NCI-H510A treated with DMSO at 0.1 percent for 48 hours (cell line): ENCODE measurements at places on chromosomes 3 and 15.

- peak; percentile 90 for DNase-seq
These were observed 56.6 kb upstream of the ZBTB38 start for GRCh38 chr3:141311496-141312353.

DNA sequence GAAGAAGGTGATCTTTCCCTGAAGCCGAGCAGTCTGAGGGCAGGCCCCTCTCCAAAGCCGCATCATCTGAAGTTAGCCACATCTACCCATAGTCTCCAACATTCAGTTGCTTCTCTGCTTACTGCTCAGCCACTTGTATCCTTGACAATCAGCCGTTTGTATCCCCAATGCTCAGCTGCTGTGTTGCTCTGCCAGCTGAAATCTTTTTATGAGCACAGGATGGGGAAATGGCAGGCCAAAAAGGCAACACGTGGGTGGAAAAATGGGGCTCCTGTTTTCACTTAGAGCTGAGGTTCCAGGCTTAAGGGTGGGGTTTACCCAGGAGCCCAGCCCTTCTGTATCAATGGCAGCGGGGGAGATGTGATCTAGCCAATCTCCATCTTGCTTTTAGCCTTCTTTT is 36.3 kb downstream of the METTL6 start:
- no peak for DNase-seq

DNA sequence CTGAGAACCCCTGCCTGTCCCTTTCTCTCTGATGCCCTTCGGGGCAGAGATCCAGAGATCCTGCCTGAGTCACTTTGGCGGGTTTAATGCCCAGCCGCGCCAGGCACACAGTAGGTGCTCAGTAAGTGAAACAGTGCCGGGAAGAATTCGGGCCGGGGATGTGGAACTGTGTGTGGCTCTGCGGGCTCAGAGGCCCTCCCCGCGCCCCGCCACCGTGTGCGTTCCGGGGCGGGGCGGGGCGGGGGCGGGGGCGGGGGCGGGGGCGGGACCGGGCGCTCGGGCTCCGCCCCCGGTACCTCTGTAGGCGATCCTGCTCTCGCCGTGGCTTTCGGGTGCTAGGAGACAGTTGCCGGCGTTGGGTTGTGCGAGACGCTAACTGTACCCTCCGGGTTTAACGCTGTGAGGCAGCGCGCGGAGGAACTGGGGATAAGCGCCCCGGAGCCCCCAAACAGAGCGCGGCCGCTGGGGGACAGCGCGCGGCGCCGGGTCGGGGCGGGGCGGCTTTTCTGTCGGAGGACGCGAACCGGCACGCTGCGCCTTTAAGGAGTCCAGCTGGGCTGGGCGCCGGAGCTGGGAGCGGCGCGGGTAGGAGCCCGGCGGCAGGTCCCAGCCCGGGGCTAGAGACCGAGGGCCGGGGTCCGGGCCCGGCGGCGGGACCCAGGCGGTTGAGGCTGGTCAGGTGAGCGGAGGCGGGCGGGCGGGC is at the start of gene ABHD6:
ABHD6 (plus strand) TSS at position 555 of the 703 bp plus-strand sequence. CDS start 18,795 bp downstream, outside the sequence.
- peak; percentile 18 for DNase-seq

- DNase-seq: no peak
These were observed 4.9 kb downstream of the MGLL start for GRCh38 chr3:127817406-127817841.
